Right renal cortex interstitium (tissue), 3 donors: ENCODE measurements at places on chromosomes 7 and 10. TPM values are rescaled to one million over a fixed set of nuclear protein-coding genes. Genes with fewer than 3 reads are reported as not detected.

LEP gene
- 0.19 TPM for polyA plus RNA-seq

OR9A2 gene
- polyA plus RNA-seq, result not detected

NPC1L1 gene
- polyA plus RNA-seq, result 2.5 TPM

CPED1 gene
- polyA plus RNA-seq, result 43.0 TPM

APBB1IP gene
- 1.2 TPM for polyA plus RNA-seq

HOXA6 gene
- polyA plus RNA-seq, result 24.4 TPM

RAPGEF5 gene
- polyA plus RNA-seq, result 37.3 TPM

FGL2 gene
- polyA plus RNA-seq, result 58.1 TPM

TRPV5 gene
- polyA plus RNA-seq, result 0.87 TPM

PLXNA4 gene
- polyA plus RNA-seq, result 13.5 TPM

GIMAP5 gene
- 6.9 TPM for polyA plus RNA-seq

CALHM1 gene
- 0.07 TPM for polyA plus RNA-seq

LIPK gene
- polyA plus RNA-seq, result not detected

A1CF gene
- polyA plus RNA-seq, result 6.4 TPM

SEMA3D gene
- 45.4 TPM for polyA plus RNA-seq

HYAL4 gene
- polyA plus RNA-seq, result 0.16 TPM
